ENCODE measurements at places on chromosomes 1 and 21. TPM values are rescaled to one million over a fixed set of nuclear protein-coding genes. Genes with fewer than 3 reads are reported as not detected.
A peak's percentile ranks its signal among the peaks of the same experiment; 100 is the strongest.

- no peaks in the 10 kb centered on the region for H3K27me3 ChIP-seq
- DNase-seq, result no peak
- H3K36me3 ChIP-seq, result peaks cover 7% of the 10 kb centered on the region
- no peak overlapping the region for H3K4me3 ChIP-seq
- H3K27ac ChIP-seq, result no peak overlapping the region
Measured at GRCh38 chr21:42539931-42540343, 26.3 kb downstream of the SLC37A1 start.

Gene CCDC27
- total RNA-seq, result not detected

Gene ITLN2
- total RNA-seq, result not detected

- H3K27ac ChIP-seq, result no peak overlapping the region
- H3K27me3 ChIP-seq, result peaks cover 4% of the 10 kb centered on the region
- H3K36me3 ChIP-seq, result no peaks in the 10 kb centered on the region
- no peak for DNase-seq
- no peak overlapping the region for H3K4me3 ChIP-seq
Measured at GRCh38 chr1:39951926-39952325, 3.0 kb upstream of the MFSD2A start.

Gene PLEKHN1
- 3.0 TPM for total RNA-seq

Gene CRNN
- not detected for total RNA-seq

DNA sequence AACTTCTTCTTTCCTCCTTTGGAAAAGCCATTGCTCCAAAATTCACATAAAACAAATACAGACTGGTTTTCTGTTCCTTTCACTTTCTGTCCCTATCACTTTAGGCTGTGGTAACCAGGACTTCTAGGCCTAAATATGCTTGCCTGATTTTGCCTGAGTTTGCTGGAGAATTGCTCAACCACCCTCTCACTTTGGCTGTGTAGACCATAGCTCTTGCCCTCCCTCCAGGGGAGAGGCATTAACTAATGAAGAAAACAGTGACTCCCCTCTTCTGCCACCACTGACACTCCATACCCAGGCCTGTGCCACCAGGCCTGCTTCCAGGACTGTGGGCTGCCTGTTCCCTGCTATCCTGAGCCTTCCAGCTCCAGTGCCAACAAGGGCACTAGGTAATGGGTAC lies 163.5 kb downstream of the TOMM20 start:
- H3K27ac ChIP-seq, result peak overlapping the region; percentile 88
- no peak for DNase-seq
- peaks cover 9% of the 10 kb centered on the region for H3K36me3 ChIP-seq
- H3K4me3 ChIP-seq, result peak overlapping the region; percentile 46
- H3K27me3 ChIP-seq, result no peaks in the 10 kb centered on the region
- H3K4me1 ChIP-seq, result peaks cover 56% of the 10 kb centered on the region

Gene DNAI4
- 3.1 TPM for total RNA-seq

DNA sequence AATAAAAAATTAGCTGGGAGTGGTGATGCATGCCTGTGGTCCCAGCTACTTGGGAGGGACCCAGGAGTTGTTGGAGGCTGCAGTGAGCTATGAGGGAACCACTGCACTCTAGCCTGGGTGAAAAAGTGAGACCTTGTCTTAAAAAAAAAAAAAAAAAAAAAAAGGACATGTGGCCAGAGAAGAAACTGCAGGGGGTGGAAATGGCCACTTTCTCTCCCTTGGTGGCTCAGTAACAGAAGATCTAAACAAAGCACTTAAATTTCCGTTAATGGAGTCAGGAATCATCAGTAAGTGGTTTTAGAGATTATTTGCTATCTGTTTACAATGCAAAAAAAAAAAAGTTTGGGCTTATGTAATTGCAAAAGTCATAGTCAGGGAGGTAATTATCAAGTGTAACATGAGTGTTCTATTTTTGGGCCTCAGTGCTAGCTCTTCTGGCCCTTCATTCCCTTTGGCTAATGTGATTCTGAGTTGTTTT lies 19.3 kb upstream of the OPRD1 start:
- H3K4me3 ChIP-seq, result no peak overlapping the region
- H3K27me3 ChIP-seq, result peaks cover 8% of the 10 kb centered on the region
- H3K4me1 ChIP-seq, result no peaks in the 10 kb centered on the region
- H3K36me3 ChIP-seq, result no peaks in the 10 kb centered on the region
- no peak overlapping the region for H3K27ac ChIP-seq

Gene KRTAP13-4
- total RNA-seq, result not detected

- no peak for DNase-seq
- H3K4me3 ChIP-seq, result no peak overlapping the region
- H3K4me1 ChIP-seq, result peaks cover 2% of the 10 kb centered on the region
- H3K27ac ChIP-seq, result no peak overlapping the region
- H3K27me3 ChIP-seq, result peaks cover 2% of the 10 kb centered on the region
Measured at GRCh38 chr1:32399843-32400242, 5.6 kb upstream of the BSDC1 start.

Gene TRIM62
- total RNA-seq, result 13.5 TPM

Gene OR2T11
- total RNA-seq, result not detected

Gene AMY1B
- not detected for total RNA-seq

Gene LEMD1
- total RNA-seq, result 1.1 TPM

GRCh38 chr1:207858281-207858680 lies 52.6 kb downstream of the CD34 start:
- no peak overlapping the region for H3K27ac ChIP-seq
- H3K4me3 ChIP-seq, result no peak overlapping the region
- no peaks in the 10 kb centered on the region for H3K27me3 ChIP-seq
- H3K36me3 ChIP-seq, result peaks cover 33% of the 10 kb centered on the region
- peaks cover 50% of the 10 kb centered on the region for H3K4me1 ChIP-seq
- DNase-seq, result no peak

Gene MX2
- total RNA-seq, result 106 TPM

Gene COL11A1
- not detected for total RNA-seq

Gene SPATA17
- not detected for total RNA-seq

- H3K4me3 ChIP-seq, result no peak overlapping the region
- H3K36me3 ChIP-seq, result no peaks in the 10 kb centered on the region
- H3K27ac ChIP-seq, result no peak overlapping the region
- H3K27me3 ChIP-seq, result no peaks in the 10 kb centered on the region
- no peak for DNase-seq
Measured at GRCh38 chr1:27071049-27071416, 58.4 kb upstream of the TENT5B start.

DNA sequence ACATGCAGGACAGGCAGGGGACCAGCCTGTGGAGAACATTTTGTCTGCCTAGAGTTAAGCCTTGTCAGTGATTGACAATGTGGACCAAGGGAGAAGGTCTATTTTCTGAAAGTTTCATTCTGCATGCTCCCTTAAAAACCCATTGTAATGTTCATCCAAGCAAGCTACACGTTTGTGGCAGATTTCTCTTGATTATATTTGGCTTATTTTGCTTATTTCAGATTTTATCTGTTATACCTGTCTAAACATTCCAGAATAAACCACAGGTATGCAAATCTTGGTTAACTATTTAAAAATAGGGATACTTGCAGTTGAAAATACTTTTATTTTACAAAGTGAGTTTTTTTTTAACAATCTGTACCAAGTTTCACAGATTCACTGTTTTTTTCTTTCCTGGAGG lies 78.2 kb upstream of the F3 start:
- peaks cover 5% of the 10 kb centered on the region for H3K27me3 ChIP-seq
- no peak overlapping the region for H3K4me3 ChIP-seq
- H3K27ac ChIP-seq, result no peak overlapping the region
- DNase-seq, result no peak
- H3K4me1 ChIP-seq, result peaks cover 1% of the 10 kb centered on the region

- peak overlapping the region; percentile 91 for H3K27ac ChIP-seq
- peak; percentile 49 for DNase-seq
- peaks cover 12% of the 10 kb centered on the region for H3K36me3 ChIP-seq
- peaks cover 2% of the 10 kb centered on the region for H3K27me3 ChIP-seq
- H3K4me1 ChIP-seq, result peaks cover 22% of the 10 kb centered on the region
Measured at GRCh38 chr21:37207441-37208009, 59.6 kb downstream of the VPS26C start.

DNA sequence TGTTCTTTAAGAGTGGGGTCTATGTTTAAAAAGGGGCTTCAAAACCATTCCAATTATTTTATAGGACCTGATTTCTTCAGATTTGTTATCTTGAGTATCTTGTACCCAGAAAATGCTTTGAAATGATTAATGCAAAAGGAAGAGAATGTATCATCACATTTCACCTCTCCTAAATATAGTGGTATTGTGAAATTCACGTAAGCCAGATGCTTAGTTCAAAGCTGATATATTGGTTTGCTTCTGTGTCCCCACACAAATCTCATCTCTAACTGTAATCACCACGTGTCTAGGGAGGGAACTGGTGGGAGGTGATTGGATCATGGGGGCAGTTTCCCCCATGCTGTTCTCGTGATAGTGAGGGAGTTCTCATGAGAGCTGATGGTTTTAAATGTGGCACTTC lies 8.5 kb downstream of the SOAT1 start:
- peaks cover 50% of the 10 kb centered on the region for H3K36me3 ChIP-seq
- DNase-seq, result no peak
- no peaks in the 10 kb centered on the region for H3K27me3 ChIP-seq
- H3K4me3 ChIP-seq, result no peak overlapping the region
- H3K27ac ChIP-seq, result no peak overlapping the region

- no peak overlapping the region for H3K27ac ChIP-seq
- H3K4me1 ChIP-seq, result peaks cover 7% of the 10 kb centered on the region
- H3K36me3 ChIP-seq, result no peaks in the 10 kb centered on the region
- DNase-seq, result no peak
Measured at GRCh38 chr1:218353656-218354055, 8.5 kb downstream of the TGFB2 start.

Gene FCGR3A
- 1.9 TPM for total RNA-seq

DNA sequence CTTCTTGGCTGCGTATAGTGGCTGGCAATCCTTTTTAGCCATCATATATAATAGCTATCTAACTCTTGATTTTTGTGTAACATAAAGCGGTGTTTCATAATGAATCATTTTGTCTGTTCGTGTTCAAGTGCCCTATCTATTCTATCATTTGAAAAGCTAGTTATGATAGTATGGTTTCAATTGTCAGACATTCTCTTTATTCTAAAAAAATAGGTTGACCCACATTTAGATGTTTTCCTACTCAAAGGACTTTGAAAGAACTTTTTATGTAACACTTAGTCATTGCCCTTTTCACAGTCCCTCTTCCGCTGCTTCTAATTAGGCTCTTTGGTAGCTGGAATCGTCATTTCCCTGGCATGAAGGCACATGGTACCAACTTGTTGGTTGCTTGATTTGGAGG lies 272.2 kb upstream of the B3GALT2 start:
- no peak overlapping the region for H3K4me3 ChIP-seq
- peaks cover 11% of the 10 kb centered on the region for H3K4me1 ChIP-seq
- H3K36me3 ChIP-seq, result peaks cover 10% of the 10 kb centered on the region
- DNase-seq, result no peak
- no peaks in the 10 kb centered on the region for H3K27me3 ChIP-seq

Gene CFH
- 2.9 TPM for total RNA-seq

Gene ASB17
- not detected for total RNA-seq

DNA sequence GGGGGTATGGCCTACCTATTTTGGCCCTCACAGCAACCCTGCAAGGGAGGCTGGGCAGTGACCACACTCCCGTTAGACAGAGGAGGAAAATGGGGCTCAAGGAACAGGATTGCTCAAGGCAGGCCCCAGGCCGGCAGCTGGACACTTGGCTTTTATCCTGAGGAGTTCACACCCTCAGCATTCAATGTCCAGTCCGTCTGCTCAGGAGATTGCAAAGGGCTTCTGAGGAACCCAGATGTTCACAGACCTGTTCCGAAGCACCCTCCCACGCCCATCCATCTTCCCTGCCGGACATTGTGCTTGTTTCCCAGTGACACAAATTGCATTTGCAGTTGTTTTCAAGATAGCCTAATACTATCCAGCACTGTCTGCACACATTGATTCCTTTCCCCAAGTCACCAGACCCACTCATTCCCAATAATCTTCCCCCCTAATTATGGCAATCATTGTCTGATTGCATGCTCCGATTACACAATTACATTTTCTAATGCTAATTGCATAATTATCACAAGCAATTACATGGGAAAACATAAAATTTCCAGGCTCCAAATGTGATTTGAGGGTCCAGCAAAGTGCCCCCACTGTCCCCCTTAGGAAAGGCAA lies 4.3 kb upstream of the UBL4B start:
- no peak for DNase-seq
- H3K4me3 ChIP-seq, result no peak overlapping the region
- peaks cover 2% of the 10 kb centered on the region for H3K4me1 ChIP-seq
- peaks cover 24% of the 10 kb centered on the region for H3K27me3 ChIP-seq
- no peaks in the 10 kb centered on the region for H3K36me3 ChIP-seq
- no peak overlapping the region for H3K27ac ChIP-seq

GRCh38 chr1:58003059-58003458 lies 543.5 kb downstream of the OMA1 start:
- H3K27me3 ChIP-seq, result peaks cover 14% of the 10 kb centered on the region
- no peak overlapping the region for H3K27ac ChIP-seq
- H3K4me1 ChIP-seq, result no peaks in the 10 kb centered on the region
- no peak overlapping the region for H3K4me3 ChIP-seq
- no peak for DNase-seq

DNA sequence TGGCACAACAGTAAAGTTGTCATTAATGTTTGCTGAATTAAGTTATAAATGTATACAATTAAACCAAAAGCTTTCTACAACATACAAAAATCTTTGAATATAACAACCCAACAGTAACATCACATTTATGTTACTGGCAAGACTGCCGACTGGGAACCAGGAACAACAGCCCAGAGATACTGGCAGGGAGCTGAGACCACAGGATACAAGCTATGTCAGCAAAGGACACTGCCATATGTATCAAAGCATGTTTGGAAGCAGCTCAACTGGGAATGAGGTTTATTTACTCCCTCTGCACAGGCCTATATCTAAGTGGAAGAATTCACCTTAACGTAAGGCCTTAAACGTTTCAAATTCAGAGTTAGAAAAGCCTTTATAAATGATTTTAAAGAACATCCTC lies 50.4 kb downstream of the ARHGAP29 start:
- no peaks in the 10 kb centered on the region for H3K4me1 ChIP-seq
- DNase-seq, result no peak
- no peak overlapping the region for H3K27ac ChIP-seq
- no peaks in the 10 kb centered on the region for H3K36me3 ChIP-seq

DNA sequence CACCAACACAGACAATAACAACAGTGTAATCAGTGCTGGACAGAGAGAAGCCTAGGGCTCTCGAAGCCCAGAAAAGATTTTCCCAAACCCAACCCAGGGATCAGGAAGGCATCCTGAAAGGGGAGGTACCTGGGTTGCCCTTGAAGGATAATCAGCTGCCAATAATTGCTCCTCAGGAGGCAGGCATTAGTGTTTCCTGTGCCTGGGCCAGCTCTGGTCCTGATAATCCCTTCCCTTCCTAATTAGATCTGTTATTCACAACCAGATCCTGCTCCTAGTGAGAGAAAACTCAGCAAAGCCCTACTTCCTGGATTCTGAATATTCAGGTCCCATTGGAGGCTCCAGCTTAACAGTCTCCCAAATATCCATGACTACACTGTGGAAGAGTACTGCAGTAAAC lies 117.4 kb downstream of the DMRTA2 start:
- no peaks in the 10 kb centered on the region for H3K36me3 ChIP-seq
- no peaks in the 10 kb centered on the region for H3K27me3 ChIP-seq
- DNase-seq, result no peak
- no peak overlapping the region for H3K4me3 ChIP-seq
- H3K4me1 ChIP-seq, result no peaks in the 10 kb centered on the region
